GM06990 (cell line): ENCODE measurements at places on chromosomes 6 and 20.

- no peak for DNase-seq
These were observed 261.1 kb downstream of the SAMD5 start for GRCh38 chr6:147769496-147770087.

DNA sequence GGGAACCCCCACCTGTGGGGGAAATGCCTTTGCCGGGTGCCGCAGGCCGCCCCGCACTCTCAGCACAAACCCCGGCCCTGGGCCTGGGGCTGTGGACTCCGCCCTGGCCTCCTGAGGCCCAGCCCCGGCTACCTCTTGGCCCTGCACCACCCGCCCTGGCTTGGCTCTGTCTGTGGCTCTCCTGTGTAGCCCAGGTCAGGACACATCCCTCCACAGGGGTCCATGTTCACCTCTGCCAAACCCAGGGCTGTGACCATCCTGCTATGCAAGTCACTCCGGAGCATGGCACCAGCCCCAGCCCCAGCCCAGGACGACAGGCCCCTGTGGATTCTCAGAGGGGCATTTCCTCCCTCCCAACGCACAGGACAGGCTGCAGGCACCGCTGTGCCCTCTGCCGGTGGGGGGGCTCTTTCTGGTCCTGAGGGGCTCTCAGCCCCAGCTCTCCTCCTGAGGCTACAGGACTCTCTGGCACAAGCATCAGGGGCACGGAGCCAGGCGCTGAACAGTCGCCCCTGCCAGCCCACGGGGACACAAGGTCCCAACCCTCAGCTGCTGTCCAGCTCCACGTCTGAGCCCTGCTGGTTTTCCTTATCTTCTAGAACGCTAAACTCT, 45.7 kb downstream of the TAF4 start:
- DNase-seq, result no peak

DNA sequence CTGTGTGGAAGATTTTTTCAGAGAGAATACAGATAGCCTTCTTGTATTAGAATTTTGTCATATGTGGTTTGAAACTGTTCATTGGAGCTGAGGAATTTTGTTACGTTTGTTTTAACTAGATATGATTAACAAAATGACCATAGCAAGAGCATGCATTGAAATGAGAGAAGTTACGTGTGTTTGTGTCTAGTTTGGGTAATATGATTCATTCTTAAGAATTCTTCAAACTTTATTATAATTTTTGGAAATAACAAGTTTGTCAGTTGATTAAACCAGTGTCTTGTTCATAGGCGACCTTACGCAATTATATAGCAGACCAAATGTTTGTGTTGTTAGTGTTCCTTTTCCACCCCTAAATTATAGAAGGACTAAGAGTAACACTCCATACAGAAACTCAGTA, 5.5 kb downstream of the GMNN start:
- no peak for DNase-seq

GRCh38 chr6:77548190-77548589, 84.9 kb upstream of the HTR1B start:
- no peak for DNase-seq

GRCh38 chr6:125955973-125956372, 597 bp upstream of the HINT3 start:
- DNase-seq, result no peak

- DNase-seq, result no peak
These were observed 159.0 kb upstream of the GMDS start for GRCh38 chr6:2404211-2404929.

GRCh38 chr6:71205336-71205956, 83.2 kb upstream of the OGFRL1 start:
- no peak for DNase-seq

DNA sequence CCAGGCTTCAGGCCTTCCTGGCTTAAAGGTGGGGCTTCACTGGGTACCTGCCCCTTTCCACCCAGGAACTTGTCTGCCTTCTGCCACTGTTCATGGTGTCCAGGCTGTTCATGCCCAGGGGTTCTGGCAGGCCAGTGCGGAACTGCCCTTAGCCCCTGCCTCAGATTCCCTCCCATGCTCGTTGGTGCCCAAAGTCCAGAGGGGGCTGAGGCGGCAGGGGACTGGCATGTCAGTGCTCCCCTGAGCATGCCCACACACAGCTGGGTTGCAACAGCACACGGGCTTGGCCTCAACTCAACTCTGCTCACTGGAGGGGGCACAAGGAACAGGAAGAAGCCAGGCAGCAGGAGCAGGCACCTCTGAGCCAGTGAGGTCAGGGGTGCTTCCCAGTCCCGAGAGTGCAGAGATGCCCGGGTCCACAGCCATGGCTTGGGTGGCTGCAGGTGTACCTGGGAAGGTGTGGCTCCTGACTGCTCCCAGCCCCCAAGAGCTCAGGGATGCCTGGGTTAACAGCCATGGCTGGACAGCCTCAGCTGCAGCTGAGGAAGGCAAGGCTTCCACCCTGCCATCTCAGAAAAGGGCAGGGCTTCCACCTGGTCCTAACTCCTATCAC, 845.9 kb downstream of the EYS start:
- no peak for DNase-seq

- no peak for DNase-seq
These were observed 49.3 kb downstream of the ELOVL5 start for GRCh38 chr6:53299331-53300005.

DNA sequence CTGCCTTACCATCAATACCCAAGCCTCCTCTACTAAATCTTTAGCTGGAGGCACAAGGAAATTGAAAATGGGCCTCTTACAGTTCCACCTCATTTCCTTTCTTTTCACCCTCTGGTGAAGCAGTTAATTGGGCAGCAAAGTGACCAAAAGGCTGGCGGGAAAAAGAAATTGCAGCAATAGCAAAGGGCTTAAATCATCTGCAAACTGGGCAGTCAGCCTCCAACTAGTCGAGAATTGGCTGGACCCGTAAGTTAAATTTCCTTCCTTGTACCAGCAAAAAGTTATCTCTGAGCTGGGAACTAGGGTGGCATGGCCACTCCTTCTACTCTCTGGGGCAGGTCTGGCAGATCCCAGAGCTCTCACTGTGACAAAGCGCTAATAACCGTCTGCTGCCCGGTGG, 33.5 kb downstream of the GHRH start:
- no peak for DNase-seq

GRCh38 chr6:81088145-81088544, 664.3 kb downstream of the TENT5A start:
- no peak for DNase-seq

- DNase-seq, result no peak
These were observed 242.8 kb downstream of the GJA1 start for GRCh38 chr6:121678245-121678644.

GRCh38 chr6:115983998-115984397, 76.7 kb downstream of the FRK start:
- no peak for DNase-seq

DNA sequence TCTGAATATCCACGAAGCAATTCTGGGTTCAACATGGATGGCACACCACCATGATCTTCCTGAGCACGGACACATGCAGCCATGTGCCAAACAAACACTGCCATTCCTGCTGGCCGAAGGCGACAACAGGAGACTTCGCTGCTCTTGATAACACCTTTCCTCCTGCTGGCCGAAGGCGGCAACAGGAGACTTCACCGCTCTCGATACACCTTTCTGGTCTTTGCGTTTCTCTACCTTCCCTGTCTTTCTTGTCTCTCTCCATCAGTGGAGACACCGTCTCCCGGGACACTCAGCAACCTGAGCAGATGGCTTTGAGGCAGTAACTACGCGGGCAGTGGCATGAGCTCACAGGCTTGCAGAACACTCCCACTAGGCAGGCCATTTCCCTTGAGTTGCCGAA, 54.9 kb upstream of the MPC1 start:
- no peak for DNase-seq

GRCh38 chr20:47133809-47134456, 222.6 kb downstream of the ZMYND8 start:
- no peak for DNase-seq

DNA sequence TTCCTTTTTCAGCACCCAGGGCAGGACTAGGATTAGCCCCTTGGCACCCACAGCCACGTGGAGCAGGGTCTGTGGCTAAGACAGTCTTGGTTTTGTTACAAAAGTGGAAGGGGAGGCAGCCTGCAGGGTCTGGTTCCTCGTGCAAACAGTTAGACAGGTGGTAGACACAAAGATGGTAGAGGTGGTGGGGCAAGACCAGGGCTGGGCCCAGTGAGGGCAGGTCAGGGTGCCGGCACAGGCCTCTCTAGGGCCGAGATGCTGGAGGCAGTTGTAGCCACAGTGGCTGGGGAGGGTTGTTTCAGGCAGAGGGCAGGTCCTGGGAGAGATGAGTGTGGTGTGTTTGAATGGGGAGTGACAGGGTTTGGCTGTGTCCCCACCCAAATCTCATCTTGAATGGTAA, 161.6 kb downstream of the SMOC2 start:
- DNase-seq, result no peak

DNA sequence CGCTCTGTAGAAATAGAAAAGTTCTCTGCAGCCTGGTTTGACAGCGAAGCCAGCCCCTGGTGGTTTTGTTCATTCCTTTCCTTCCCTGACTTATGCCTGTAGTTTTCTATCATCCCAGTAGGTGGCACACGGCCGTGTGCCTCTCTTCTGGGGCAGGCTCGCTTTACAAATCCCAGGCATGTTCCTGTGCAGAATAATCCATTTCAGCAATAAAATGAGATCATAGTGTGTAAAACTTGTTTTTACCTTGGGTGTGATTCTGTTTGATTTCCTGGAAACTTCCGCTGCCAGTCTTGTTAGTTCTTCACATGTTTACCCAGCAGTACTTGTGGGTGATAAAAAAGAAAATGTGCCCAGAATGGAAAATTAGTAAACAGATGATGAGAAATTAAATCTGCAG, 7.4 kb upstream of the INSM1 start:
- DNase-seq, result no peak

GRCh38 chr6:160132776-160133338, 11.2 kb downstream of the SLC22A1 start:
- DNase-seq, result no peak

DNA sequence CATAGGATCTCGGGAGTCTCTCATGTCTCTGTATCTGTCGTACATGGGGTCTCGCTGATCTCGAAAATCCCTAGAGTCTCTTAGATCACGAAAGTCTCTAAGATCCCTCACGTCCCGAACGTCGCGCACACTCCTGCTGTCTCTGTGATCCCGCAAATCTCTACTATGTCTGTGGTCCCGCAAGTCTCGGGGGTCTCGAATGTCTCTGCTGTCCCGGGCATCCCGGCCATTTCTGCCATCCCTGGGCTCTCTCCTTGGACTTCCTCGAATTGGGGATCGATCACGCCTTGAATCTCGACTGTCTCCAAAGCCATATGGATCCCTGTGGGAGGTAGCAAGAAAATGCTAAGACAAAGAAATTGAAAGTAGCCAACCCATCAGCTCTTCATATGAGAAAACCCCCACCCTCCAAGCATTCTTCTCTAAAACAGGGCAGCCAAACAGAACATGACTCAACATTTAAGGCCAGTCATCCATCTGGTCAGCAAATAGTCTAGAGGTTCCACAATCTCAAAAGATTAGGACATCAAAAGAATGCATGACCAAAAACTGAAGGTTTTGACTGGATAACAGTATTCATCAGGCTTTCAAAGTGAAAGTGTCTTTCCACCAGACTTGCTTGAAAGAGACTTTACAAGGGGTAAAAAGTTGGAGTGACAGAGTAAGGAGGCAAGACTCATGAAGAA, 19.4 kb downstream of the NCOA5 start:
- DNase-seq, result no peak

- DNase-seq, result no peak
These were observed 75.8 kb downstream of the SYCP2L start for GRCh38 chr6:10962673-10963072.

GRCh38 chr20:21569586-21569985, 55.7 kb upstream of the NKX2-2 start:
- no peak for DNase-seq

- DNase-seq, result no peak
These were observed 127.6 kb downstream of the TTLL2 start for GRCh38 chr6:167452338-167453081.

GRCh38 chr6:111625099-111625416, 19.4 kb upstream of the TRAF3IP2 start:
- DNase-seq, result no peak

GRCh38 chr6:151307501-151307900, 67.7 kb downstream of the AKAP12 start:
- DNase-seq, result no peak

GRCh38 chr20:51725584-51726176, 42.5 kb downstream of the ATP9A start:
- no peak for DNase-seq

DNA sequence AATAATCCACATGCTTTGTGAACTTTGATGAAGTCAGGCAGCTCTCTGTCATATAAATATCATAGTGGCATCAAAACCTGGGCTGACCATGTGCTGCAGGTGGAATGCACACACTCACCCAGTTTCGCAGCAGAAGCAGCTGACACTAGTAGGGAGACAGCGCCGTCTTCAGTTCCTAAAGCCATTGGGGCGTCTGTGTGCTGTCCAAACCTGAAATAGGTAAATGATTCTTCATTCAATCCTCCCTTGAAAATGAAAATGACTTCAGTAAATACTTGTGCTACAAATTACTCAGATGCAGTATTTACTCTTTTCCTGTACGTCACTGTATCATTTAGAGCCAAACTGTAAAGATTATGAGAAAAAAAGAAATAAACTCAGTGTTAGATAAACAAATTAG, 127.5 kb downstream of the EYA4 start:
- no peak for DNase-seq

GRCh38 chr6:36052097-36052496, 24.5 kb downstream of the MAPK14 start:
- DNase-seq, result no peak

- no peak for DNase-seq
These were observed 135.3 kb upstream of the BMP2 start for GRCh38 chr20:6632187-6632586.

DNA sequence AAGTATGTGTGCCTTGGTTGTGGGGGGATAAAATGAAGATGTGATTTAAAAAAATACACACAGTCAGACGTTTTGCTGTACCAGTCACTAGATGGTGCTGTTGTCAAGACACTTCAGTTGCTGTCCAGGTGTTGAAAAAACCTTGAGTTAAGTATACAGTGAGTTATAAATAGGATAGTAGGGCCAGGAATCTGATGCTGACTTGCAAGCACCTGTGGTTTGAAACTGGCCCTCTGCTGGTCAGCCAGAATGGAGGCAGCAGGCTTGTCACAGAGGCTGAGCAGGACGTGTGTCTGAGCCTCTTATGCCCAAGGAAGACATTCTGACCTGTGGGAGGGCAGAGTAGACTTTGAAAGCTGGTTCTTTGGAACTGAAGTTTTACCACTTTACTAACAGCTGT, 27.8 kb downstream of the RNF8 start:
- peak; percentile 39 for DNase-seq

- DNase-seq, result no peak
These were observed 360.5 kb downstream of the BCKDHB start for GRCh38 chr6:80466981-80467380.

DNA sequence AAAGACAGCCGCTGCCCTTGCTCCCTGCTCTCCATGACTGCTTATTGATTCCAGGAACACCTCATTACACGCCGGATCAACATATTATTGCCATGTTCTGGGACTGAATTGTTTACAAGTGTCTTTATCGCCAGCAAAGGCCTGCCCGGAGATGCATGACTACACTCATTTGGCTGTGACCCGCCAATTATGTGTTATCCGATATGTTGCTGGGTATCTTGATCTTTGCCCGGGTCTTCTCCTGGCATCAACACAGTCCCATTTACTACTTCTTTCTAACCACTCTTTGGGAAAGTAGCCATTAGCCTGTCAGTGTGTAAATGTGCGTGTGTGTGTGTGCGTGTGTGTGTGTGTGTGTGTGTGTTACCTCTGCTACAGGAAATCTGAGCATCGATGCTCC, 15.4 kb downstream of the LINC00237 start:
- DNase-seq, result no peak

- DNase-seq, result no peak
These were observed 142.6 kb downstream of the ARHGAP18 start for GRCh38 chr6:129567374-129567773.

GRCh38 chr20:13486694-13487093, 152.0 kb downstream of the TASP1 start:
- no peak for DNase-seq
